HAP-1 (cell line): ENCODE measurements at places on chromosomes 12 and 14.

- peak; percentile 41 for DNase-seq
Measured at GRCh38 chr12:524167-524951, 64.6 kb downstream of the B4GALNT3 start.

DNA sequence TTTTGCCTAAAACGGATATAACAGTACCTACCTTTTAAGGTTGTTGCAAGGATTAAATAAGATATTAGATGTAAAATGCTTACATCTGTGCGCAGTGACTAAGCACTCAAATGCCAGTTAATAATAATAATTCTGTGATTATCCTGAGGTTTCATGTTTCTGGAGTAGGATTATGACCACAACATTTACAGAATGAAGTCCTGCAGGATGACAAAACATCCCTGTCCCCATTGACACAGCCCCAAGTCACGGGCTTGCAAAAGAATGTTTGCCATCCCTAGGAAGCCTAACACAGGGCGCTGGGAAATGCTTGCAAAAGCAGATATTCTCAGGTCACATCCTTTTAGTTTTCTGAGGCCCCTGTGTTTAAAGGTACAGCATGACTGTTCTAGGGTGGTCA lies 20.1 kb downstream of the SUSD6 start:
- no peak for DNase-seq

- no peak for DNase-seq
Measured at GRCh38 chr12:99611599-99611998, 36.0 kb upstream of the GARIN6 start.

DNA sequence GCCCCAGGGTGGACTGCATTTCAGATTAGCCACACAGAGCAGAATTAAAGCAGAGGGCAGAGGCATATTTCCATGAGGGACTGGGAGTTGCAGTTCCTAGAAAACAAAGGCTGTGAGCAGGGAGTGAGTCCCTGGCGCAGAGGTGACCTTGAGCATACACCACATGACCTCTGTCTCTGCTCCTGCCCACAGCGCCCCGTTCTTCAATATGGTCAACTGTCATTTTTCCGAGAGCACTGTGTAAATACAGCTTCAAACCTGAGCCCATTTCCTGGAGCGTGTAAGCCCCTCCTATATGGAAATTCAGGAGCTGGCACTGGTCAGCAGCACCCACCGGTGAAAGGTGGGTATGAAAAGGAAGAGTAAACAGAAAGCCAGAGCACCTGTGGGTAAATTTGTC lies 192.2 kb upstream of the PELI2 start:
- no peak for DNase-seq

DNA sequence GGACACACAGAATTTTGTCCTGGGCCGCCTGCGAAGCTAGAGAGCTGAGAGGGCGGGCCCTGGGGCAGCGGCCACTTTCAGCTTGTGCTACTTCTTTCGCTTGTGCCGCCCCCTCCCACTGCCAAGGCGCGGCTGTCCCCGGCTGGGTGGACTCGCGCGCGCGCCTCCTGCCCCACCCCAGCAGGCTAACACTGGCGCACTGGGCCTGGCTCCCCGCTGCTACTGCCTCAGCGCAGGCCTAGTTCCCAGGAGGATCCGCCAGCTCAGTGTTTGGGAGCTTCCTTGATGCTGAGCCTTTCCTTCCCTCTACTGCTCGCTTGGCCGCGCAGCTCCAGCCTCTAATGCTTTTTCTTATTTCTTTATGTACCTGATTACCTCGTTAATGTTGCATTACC lies 27.4 kb upstream of the METAP2 start:
- DNase-seq: no peak

- peak; percentile 32 for DNase-seq
Measured at GRCh38 chr14:54568821-54569595, 2.1 kb downstream of the SAMD4A start.

GRCh38 chr12:75674393-75674792 lies 163.0 kb upstream of the KRR1 start:
- DNase-seq: no peak

GRCh38 chr14:24578558-24578957 lies 2.5 kb upstream of the CTSG start:
- DNase-seq: no peak
